ENCODE measurements at places on chromosomes 11 and 22.

GRCh38 chr11:128807909-128808308 is 59.2 kb downstream of the KCNJ1 start:
- no peak for DNase-seq

DNA sequence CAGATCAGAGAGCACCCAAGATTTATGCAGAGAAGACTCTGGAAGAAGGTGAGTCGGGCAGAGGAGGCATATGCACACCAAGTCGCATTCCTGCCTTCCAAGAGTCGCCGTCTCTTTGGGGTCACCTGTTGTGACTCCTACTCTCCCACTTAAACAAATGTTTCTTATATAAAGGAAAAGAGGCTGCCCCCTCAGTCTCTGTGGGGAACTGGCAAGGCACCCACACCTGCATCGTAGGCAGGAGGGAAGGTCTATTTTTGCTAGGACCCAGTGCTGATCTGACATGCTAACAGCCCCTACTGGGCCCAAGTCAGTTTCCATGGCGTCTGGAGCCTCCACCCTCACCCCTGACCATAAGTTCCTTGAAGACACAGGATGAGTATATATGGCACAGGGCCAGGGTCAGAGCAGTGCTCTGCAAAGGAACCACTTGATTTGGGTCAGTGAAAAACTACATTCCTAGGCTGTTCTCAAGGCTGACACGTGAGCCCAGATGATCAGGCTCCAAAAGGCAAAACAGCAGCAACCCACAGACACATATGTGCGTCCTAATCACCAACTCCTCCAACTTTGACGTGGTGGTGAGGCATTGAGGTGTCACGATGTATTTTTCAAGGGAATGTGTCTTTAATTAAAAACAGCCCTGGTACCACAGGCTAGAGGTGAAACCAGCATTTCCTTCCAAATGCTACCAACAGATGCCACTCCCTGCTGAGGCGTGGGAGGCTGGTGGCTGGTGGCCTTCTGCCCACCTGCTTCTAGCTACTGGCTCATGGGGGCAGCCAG is 55.6 kb upstream of the CSNK2A3 start:
- no peak for DNase-seq

GRCh38 chr11:19419808-19420207 is 179.1 kb upstream of the E2F8 start:
- no peak for DNase-seq

GRCh38 chr11:959027-959426 is 33.4 kb downstream of the AP2A2 start:
- DNase-seq: no peak

GRCh38 chr22:49930596-49931412 is 12.4 kb downstream of the CRELD2 start:
- DNase-seq: peak; percentile 93

- DNase-seq: no peak
Measured at GRCh38 chr11:94856443-94856842, 88.3 kb downstream of the AMOTL1 start.

DNA sequence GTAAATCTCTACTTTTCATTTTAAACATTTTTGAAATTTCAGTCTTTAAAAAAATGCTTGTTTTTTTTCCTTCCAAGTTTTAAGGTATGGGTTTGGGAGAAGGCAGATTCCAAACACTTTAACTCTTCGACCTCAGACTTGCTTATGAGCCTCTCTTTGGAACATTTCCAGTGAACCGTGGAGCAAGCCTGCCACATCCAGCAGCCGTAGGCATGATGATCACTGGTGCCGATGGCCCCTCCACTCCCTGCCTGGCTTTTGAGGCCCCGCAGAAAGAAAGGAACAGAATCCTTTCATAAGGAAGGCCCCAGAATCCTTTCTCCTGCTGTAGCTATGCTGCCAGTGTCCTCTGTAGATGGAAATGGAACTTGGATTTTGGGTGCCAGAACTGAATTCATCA is 50.7 kb downstream of the BMAL1 start:
- no peak for DNase-seq

DNA sequence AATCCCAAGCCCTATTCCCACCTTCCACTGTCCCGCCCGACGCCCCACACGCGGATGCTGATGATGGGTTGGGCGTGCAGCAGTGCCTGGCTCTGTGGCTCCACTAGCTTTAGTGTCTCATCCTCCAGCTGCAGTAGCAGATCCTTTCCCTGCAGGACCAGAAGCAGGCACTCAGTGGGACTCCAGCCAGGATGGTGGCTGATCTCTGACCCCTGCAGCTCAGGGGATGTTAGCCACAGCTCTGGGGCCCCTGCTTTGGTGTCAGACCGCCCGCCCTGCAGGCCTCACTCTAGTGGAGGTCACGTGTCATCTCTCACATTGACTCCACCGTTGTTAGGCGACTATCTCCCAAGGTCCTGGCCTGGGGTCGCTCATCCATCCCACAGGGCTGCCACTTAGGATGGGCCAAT is 11.8 kb downstream of the SMPD1 start:
- no peak for DNase-seq

Data from hematopoietic multipotent progenitor cell treated with erythropoietin and hydrocortisone succinate and interleukin-3 and kit ligand, for 4 days (in vitro differentiated cells).